ENCODE measurements at places on chromosomes 16 and 17.

GRCh38 chr16:81095653-81095952 is 592 bp downstream of the GCSH start:
- H3K4me3 ChIP-seq, result peak overlapping the region; percentile 97
- no peak for DNase-seq
- H3K4me1 ChIP-seq, result peaks cover 17% of the 10 kb centered on the region
- peak overlapping the region; percentile 90 for H3K27ac ChIP-seq

GRCh38 chr17:4444782-4445473 is 11.2 kb downstream of the SPNS3 start:
- H3K4me1 ChIP-seq, result peaks cover 48% of the 10 kb centered on the region
- no peaks in the 10 kb centered on the region for H3K36me3 ChIP-seq
- H3K4me3 ChIP-seq, result no peak overlapping the region
- H3K27ac ChIP-seq, result peak overlapping the region; percentile 78

GRCh38 chr17:76775021-76775600 is 37.2 kb downstream of the MFSD11 start:
- peaks cover 13% of the 10 kb centered on the region for H3K4me1 ChIP-seq
- H3K27ac ChIP-seq, result no peak overlapping the region
- H3K36me3 ChIP-seq, result peaks cover 91% of the 10 kb centered on the region
- DNase-seq, result no peak
- H3K4me3 ChIP-seq, result no peak overlapping the region
- no peaks in the 10 kb centered on the region for H3K27me3 ChIP-seq

DNA sequence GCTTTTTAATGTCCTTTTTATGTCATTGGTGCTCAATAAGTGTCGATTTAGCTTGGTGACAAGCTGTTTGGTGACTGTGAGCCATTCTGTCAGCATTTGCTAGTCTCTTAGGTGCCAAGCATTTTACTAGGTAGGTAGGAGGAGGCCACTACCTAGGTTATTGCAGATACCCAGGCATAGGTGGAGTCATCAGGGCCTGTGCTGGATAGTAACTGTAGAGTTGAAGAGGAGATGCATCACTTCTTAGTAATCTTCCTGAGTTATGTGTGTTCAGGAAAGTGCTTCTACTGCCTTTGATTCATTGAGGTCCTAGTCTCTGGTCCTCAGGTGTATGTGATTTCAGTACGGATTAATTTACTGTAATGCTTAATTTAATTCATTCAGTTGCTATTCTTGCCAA is 17.7 kb downstream of the USP10 start:
- peaks cover 67% of the 10 kb centered on the region for H3K4me1 ChIP-seq
- no peak overlapping the region for H3K27ac ChIP-seq
- no peaks in the 10 kb centered on the region for H3K27me3 ChIP-seq

DNA sequence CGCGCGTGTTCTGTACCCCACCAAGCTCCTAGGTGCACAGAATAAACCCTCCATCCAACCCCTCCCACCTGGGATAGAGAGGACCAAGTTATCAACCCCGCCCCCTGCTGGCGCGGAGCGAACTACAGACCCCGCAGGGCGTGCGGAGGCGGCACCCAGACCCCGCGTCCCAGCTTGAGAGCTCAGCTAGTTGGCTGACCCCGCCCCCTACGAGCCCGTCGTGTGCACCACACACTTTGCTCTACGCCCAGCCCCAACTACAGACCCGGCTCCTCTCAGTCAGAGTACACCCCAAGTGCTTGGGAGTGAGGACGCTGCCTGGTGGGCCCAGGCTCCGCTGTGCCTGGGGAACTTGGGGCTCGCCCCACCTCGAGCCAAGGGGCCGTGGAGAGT is 1.5 kb downstream of the GRIN2A start:
- peaks cover 89% of the 10 kb centered on the region for H3K27me3 ChIP-seq
- DNase-seq, result no peak
- peak overlapping the region; percentile 61 for H3K4me3 ChIP-seq
- H3K27ac ChIP-seq, result no peak overlapping the region

DNA sequence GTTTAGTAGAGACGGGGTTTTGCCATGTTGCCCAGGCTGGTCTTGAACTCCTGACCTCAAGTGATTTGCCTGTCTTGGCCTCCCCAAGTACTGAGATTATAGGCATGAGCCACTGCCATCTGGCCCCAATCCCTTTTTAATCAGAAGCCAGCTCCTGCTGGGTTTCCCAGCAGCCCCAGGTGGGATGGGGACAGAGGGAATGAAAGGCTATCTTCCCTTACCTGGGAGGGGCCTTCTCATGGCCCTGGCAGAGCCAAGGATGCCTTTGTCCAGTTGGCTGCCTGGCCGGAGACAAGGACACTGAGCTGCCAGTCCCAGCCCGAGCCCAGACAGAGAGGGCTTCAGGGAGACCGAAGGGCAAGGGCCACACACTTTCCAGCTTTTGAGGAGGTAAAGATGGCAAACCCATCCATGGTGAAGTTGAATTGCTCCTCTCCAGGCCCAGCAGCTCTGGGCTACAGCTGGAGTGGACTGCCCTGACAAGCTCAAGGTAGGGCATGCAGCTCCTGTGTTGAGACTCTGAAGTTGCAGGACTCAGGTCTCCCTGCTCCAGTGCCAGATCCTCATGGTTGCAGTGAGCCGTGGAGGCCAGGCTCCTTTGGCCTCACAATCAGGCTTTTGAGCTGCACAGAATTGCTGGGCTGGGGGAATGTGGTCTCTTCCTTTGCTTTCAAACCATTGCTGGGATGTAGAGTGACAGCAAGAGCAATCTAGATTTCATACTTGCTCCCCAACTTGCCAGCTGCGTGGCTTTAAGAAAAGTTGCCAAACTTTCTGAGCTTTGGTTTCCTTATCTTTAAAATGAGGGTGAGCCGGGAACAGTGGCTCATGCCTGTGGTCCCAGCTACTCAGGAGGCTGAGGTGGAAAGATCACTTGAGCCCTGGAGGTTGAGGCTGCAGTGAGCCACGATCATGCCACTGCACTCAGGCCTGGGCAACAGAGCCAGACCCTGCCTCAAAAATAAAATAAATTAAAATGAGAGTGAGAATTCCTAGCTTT is 44.5 kb upstream of the IL34 start:
- no peak for DNase-seq
- no peak overlapping the region for H3K27ac ChIP-seq
- no peak overlapping the region for H3K4me3 ChIP-seq

- no peaks in the 10 kb centered on the region for H3K27me3 ChIP-seq
- DNase-seq, result no peak
Measured at GRCh38 chr16:68351991-68352431, 41.2 kb downstream of the PRMT7 start.

DNA sequence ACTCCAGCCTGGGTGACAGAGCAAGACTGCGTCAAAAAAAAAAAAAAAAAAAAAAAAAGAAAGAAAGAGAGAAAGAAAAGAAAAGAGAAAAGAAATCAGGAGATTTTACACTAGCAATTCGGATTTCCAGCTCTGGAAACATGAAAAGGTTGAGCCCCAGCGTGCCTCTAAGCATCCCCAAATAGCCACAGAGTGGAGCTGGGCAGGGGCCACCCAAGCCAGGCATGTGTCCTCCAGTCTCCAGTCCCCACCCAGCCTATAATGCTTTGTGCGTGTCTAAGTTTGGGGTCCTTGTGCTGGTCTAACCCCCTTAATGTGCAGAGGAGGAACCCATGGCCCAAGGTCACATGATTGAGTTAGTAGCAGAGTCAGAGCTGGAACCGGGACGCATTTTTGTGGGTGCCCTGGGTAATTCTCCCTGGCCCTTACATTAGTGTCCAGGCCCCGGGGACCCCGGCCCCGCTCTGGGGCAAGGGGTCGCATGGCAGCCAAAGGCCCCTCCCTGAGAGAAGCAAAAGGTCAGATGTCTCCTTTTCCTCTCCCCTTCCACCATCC is 19.9 kb downstream of the ADAM11 start:
- H3K4me1 ChIP-seq, result peaks cover 67% of the 10 kb centered on the region
- no peak for DNase-seq
- peaks cover 1% of the 10 kb centered on the region for H3K27me3 ChIP-seq
- peak overlapping the region; percentile 93 for H3K27ac ChIP-seq

DNA sequence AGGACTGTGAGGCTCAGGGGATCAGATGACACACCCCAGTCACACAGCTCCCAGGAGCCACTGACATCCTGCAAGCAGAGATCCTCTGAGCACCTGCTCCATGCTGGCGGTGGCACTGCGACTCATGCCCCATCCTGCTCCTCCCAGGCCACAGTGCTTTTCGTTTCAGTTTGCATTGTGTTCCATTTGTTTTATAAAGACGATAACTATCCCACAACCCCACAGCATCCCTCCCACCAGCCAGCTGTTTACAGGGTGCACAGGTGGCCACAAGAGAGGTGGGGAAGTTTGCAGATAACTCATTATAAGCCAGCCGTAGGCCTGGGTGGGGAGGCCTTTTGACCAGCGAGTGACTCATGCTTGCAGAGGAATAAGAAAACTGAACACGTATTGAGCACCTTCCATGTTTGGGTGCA is 28.2 kb downstream of the BCO1 start:
- H3K4me3 ChIP-seq, result no peak overlapping the region
- DNase-seq, result no peak
- no peaks in the 10 kb centered on the region for H3K27me3 ChIP-seq
- peaks cover 22% of the 10 kb centered on the region for H3K4me1 ChIP-seq
- H3K27ac ChIP-seq, result peak overlapping the region; percentile 65

GRCh38 chr16:53216798-53217197 is 162.0 kb downstream of the CHD9 start:
- H3K27me3 ChIP-seq, result no peaks in the 10 kb centered on the region
- no peaks in the 10 kb centered on the region for H3K36me3 ChIP-seq
- peaks cover 98% of the 10 kb centered on the region for H3K4me1 ChIP-seq
- H3K4me3 ChIP-seq, result no peak overlapping the region
- no peak for DNase-seq
- peak overlapping the region; percentile 21 for H3K27ac ChIP-seq

GRCh38 chr17:8283356-8283755 is 5.1 kb upstream of the RANGRF start:
- no peak overlapping the region for H3K27ac ChIP-seq
- no peak overlapping the region for H3K4me3 ChIP-seq
- no peaks in the 10 kb centered on the region for H3K27me3 ChIP-seq
- peaks cover 7% of the 10 kb centered on the region for H3K4me1 ChIP-seq
- no peaks in the 10 kb centered on the region for H3K36me3 ChIP-seq
- no peak for DNase-seq

- H3K4me3 ChIP-seq, result no peak overlapping the region
- H3K27ac ChIP-seq, result no peak overlapping the region
- no peaks in the 10 kb centered on the region for H3K27me3 ChIP-seq
- H3K4me1 ChIP-seq, result peaks cover 29% of the 10 kb centered on the region
- no peaks in the 10 kb centered on the region for H3K36me3 ChIP-seq
- no peak for DNase-seq
Measured at GRCh38 chr16:48627148-48627547, 17.2 kb upstream of the N4BP1 start.

DNA sequence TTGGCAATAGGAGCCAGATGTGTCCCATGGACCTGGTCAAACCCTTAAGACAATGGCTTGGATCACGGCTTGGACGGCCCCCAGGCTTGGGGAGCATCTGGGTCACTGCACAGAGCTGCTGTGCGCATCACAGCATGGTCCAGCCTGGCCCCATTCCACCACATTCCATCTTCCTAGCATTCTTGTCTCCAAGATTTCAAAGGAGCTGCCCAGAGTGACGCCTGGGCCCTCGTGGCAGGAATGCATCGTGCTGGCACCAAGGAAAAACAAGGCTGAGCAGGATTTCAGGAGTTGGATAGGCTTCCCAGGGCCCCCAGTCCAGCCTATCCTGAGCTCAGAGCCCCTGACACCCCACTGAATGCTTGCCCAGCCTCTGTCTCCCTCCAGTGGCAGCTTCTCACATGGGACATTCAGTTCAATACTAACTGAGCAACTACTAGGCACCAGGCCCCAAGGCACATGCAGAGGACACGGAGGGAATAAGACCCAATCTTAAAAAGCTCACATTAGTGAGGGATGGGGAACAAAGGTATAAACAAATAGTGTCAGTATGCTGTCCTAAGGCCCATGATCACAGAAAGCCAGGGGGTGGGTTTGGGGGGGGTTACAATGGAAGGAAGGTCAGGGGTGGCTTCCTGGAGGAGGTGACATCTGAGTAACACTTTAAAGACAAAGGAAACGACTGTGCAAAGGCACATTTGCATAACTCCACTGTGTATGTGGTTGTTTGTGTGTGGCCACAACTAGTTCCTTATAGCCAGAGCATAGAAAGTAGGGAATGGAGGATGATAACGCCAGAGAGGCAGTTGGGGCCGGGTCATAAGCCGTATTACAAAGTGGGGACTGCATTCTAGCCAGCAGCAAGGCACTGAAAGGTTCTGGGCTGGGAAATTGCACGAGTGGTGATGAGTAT is 34.1 kb downstream of the TK2 start:
- DNase-seq, result no peak
- peaks cover 12% of the 10 kb centered on the region for H3K36me3 ChIP-seq
- H3K4me3 ChIP-seq, result peak overlapping the region; percentile 40
- H3K4me1 ChIP-seq, result peaks cover 84% of the 10 kb centered on the region
- H3K27ac ChIP-seq, result peak overlapping the region; percentile 99

GRCh38 chr17:66531851-66532295 is 229.5 kb downstream of the PRKCA start:
- no peak overlapping the region for H3K4me3 ChIP-seq
- H3K27ac ChIP-seq, result no peak overlapping the region
- H3K36me3 ChIP-seq, result no peaks in the 10 kb centered on the region
- H3K4me1 ChIP-seq, result peaks cover 9% of the 10 kb centered on the region
- no peak for DNase-seq
- no peaks in the 10 kb centered on the region for H3K27me3 ChIP-seq

DNA sequence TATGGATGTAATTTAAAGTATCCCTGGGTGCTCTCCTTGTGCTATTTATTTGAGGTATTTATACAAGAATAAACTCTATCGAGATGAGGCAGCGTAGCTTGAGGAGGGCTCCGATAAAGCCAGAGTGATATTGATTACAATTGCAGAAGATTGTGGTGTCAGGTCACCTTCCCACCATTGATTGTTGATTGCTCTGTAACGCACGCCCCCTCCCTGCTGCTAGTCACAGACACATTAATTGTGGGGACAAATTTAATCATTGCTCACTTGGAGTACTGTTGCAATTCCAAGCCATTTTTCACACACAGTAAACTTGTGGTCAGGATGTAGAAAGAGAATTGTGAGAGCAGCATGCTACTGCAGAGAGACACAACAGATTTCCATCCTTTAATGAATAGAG is 75.4 kb downstream of the IRX3 start:
- no peaks in the 10 kb centered on the region for H3K36me3 ChIP-seq
- DNase-seq, result no peak
- no peak overlapping the region for H3K27ac ChIP-seq

DNA sequence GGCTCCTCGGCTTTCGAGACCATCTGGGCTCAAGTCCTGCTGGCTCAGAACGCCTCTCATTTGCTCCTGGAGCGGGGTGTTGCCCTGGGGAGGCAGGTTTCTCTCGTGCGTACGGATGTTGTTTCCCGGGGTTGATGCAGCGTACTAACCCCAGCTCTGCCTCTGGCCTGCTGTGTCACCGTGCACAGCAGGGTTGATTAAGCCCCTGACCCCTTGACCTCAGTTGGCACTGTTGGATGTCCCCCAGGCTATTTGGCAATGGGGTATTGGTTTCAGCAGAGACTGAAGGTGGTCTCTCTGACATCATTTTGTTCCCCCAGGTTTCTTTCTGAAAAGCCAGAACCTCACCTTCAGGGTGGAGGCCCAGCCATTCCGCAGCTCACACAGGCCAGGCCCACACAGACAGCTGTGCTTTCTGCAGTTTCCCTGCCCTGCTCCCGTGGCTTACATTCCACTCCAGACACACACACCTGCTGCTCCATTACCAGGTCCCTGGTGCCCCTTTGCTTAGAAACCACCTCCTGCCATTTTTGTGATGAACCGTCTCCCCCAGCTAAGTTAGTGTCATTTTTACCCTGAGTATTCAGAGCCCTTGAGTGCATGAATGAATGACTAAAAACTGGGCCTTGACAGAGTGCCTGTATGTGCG is 233.5 kb downstream of the CCDC182 start:
- H3K27ac ChIP-seq, result no peak overlapping the region
- no peaks in the 10 kb centered on the region for H3K36me3 ChIP-seq
- peaks cover 12% of the 10 kb centered on the region for H3K4me1 ChIP-seq
